GM23338 (cell line): ENCODE measurements at places on chromosomes 16 and 17. TPM values are rescaled to one million over a fixed set of nuclear protein-coding genes. Genes with fewer than 3 reads are reported as not detected.

Gene C17orf50
- 1.6 TPM in 1 of 2 replicates, not detected in the other for total RNA-seq

Gene DNAJA2
- total RNA-seq: 94.5 and 99.2 TPM in 2 replicates

Gene NXPH3
- 2.7 and 4.7 TPM in 2 replicates for total RNA-seq

Gene NOS2
- 1.8 and 2.7 TPM in 2 replicates for total RNA-seq

Gene NPIPA3
- total RNA-seq: 3.7 and 5.7 TPM in 2 replicates

Gene LITAFD
- not detected in 2 replicates for total RNA-seq

Gene CLN3
- 16.6 and 31.4 TPM in 2 replicates for total RNA-seq

Gene BTBD17
- total RNA-seq: 4.9 and 5.0 TPM in 2 replicates

Gene ITGAX
- total RNA-seq: 0.12 TPM in 1 of 2 replicates, not detected in the other

Gene ACOX1
- total RNA-seq: 32.8 and 32.9 TPM in 2 replicates

Gene CHAD
- total RNA-seq: not detected in 2 replicates

Gene GNGT2
- 0.42 TPM in 1 of 2 replicates, not detected in the other for total RNA-seq

Gene TBC1D3H
- total RNA-seq: not detected in 2 replicates

Gene TAT
- not detected in 2 replicates for total RNA-seq

Gene COPRS
- 50.9 and 51.5 TPM in 2 replicates for total RNA-seq

Gene CD300E
- total RNA-seq: not detected in 2 replicates

Gene MMP15
- 72.4 and 79.1 TPM in 2 replicates for total RNA-seq

Gene CIBAR2
- not detected in 2 replicates for total RNA-seq
